ENCODE measurements at places on chromosomes 3 and 15.

- no peak for DNase-seq
Measured at GRCh38 chr3:74539876-74540275, 74.6 kb downstream of the CNTN3 start.

GRCh38 chr3:52722491-52722890, 16.6 kb downstream of the SPCS1 start:
- DNase-seq, result no peak

- no peak for DNase-seq
Measured at GRCh38 chr3:156680243-156680914, 6.0 kb downstream of the TIPARP start.

GRCh38 chr15:51103330-51103729, 8.6 kb upstream of the TNFAIP8L3 start:
- no peak for DNase-seq

DNA sequence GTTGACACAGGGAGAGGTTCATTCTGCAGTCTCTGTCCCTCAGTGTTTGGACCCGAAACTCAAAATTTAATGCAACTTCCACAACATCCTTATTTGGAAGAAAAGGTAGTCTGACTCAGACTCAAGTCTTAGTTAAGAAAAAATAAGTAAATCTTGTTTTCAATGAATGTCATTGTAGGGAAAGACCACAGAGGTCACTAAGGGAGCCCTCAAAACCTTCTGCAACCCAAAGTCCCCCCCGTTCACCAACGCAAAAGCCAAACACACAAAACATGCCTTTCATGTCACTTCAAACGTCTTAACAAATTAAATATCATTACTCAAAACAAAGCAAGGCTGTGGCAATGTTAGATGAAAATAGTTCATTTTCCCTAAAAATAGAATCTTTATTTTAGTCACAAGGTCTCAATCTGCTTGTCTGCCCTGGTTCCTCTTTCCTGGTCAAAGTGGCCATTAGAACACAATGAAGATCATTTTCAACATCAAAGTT, 20.9 kb upstream of the SSUH2 start:
- no peak for DNase-seq

DNA sequence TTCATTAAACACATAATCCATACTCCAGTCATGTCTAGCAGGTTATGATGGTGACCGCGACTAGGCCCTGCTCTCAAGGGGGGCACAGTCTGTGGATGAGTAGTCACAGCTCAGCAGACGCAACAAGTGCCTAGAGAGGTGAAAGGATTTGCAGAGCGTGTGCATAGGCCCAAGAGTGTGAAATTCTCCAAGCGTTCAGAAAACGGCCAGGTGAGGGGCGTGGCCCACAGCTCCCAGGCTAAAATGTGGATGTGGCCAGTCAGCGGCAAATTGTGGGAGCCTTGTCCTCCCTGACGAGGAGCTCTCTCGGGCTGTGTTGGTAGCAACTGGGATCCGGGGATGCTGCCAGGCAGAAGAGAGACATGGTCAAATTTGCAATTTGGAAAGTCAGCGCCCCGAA, 46.4 kb upstream of the TSEN2 start:
- no peak for DNase-seq

DNA sequence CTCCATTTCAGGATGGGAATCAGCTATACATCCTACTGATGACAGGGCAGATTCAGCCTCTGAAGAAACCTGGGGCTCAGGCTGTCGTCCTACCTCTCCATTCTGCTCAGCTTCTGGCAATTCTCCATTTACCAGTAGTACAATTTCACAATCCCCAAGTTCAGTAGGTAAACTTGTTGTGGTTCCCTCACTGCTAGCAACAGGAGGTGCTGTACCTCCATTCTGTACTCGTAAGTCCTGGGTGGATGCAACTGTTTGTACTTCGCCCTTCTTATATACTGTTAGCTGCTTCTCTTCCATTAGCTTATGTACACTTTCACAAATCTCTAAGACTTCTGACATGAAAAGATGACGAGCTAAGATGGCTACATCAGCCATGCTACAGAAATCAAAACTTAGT, 11.6 kb downstream of the ZBTB11 start:
- DNase-seq, result no peak
